BJ (cell line): ENCODE measurements at places on chromosomes 13 and 19.
A peak's percentile ranks its signal among the peaks of the same experiment; 100 is the strongest.

DNA sequence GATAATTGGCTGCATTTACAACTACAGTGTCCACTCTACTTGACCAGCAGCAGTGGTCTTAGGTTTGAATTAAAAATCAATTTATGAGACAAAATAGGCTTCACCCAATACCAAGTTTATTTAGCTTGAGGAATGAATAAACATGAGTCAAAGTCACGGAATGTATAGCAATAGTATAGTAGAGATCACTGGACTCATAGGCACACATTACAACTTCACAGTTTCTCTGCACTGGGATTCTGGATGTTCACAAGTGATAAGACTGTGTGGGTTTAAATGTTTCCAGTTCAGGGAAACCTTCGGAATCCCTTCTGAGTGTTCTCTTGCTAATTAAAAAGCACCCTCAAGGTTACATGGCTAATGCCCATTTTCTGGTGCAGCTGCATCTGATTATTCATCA lies 1064.9 kb downstream of the SLITRK5 start:
- DNase-seq: no peak

DNA sequence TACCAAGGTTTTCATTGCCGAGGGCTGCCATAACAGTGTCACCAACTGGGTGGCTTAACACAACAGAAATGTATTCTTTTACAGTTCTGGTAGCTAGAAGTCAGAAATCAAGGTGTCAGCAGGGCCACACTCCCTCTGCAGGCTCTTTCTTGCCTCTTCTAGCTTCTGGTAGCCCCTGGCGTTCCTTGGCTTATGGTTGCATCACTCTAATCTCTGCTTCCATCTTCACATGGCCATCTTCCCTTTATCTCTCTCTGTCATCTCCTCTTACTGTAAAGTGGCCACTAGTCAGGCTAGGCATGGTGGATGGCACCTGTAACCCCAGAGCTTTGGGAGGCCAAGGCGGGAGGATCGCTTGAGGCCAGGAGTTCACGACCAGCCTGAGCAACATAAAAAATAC lies 38.0 kb upstream of the MRI1 start:
- DNase-seq: no peak

DNA sequence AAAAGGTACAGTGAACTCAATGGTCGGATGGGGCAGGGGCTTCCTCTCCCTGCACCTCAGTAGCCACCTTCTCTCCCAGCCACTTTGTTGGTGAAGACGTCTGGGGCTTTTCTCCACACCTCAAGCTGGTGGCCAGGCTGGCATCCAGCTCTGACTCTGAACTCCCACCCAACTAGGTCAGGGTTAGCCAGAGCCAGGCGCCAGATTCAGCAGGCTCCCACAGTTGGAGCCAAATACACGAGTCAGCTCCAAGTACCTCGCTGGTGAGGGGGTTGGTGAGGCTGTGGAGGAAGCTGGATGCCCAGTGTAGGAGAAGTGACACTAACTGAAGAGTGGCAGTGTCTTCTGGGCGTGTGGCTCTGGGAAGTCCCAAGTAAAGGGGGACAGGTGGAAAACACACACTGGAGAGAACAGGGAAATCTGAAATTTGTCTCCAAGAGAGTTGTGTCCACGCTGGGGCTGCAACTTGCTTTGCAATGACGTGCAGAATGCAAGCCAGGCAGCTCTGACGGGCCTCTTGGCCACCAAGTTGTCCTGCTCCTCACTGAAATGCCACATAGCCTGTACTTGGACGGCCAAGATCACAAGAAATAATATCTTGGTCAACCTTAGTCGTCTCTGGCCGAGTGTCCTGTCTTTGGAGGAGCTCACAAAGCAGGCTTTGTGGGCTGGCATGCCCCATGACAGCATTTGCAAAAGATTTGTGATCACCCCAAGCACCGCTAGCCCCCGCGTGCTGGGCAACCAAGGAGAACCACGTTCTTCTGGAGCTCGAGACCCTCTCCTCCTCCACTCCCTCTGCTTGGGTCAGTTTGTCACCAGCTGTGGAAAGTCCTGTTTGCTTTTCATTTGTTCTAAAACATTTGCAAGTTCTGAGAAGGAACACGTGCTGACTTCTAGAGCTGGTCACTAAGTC lies 18.1 kb downstream of the SLC7A1 start:
- DNase-seq: no peak

DNA sequence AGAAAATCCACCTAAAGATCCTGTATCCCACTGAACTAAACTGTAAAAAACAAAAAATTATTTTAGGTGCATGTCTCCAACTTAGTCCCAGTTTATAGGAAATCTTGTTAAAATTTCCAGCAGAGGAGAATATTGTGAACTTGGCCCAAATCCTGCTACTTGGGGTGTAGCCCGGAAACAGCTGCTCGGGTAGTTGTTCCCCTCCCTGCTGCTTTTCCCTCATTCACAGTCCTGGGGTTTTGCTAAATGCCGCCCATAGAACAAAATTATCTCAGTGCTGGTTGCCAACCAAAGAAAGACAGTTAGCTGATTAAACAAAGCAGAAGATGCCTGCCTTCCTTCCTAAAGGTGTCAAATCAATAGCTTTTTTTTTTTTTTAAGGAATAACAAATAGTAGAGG lies 330.5 kb upstream of the KLF12 start:
- no peak for DNase-seq

DNA sequence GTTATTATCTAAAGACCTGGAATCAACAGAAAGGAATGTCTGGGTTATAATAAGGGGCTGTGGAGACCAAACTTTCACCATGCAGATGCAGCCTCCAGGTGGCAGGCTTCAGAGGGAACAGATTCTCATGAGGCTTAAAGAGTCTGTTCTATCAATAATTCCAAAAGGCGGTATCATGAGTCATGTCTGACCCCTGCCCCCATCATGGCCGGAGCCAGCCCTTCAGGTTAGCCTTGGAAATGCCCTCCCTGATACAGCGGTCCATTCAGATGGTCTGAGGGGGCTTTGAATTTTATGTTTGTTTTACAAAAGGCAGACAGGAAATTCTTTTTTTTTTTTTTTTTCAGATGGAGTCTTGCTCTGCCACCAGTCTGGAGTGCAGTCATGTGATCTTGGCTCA lies 21.7 kb upstream of the LAMP1 start:
- DNase-seq: no peak

- DNase-seq: no peak
Observed at GRCh38 chr13:25300861-25301346, 521 bp upstream of the NUP58 start.

GRCh38 chr19:15247107-15248014 lies 15.1 kb upstream of the EPHX3 start:
- DNase-seq: no peak

- DNase-seq: peak; percentile 11
Observed at GRCh38 chr13:73708393-73708985, 425.7 kb downstream of the KLF12 start.

- no peak for DNase-seq
Observed at GRCh38 chr19:54523403-54523802, 20.8 kb downstream of the LAIR2 start.

- DNase-seq: no peak
Observed at GRCh38 chr13:36998624-36999041, 507 bp downstream of the ALG5 start.

DNA sequence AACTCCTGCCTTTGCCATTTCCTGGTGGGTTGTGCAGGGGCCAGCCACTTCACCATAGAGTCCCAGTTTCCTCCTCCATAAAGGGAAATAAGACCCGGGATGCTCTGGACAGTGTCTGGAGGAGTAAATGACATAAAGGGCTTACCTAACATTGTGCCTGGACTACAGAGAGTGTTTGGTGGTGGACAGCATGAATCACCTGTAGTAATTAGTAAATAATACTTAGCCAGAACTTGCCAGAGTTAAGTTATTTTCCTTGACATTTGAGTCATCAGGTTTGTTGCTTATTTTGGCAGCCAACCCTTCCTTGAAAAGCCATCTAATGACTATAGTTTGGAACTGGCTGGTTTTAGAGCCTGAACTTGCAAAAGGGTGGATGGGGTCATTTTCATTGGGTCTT lies 159.2 kb downstream of the SLC7A1 start:
- peak; percentile 44 for DNase-seq

GRCh38 chr13:21045100-21045499 lies 16.3 kb downstream of the LATS2 start:
- no peak for DNase-seq

DNA sequence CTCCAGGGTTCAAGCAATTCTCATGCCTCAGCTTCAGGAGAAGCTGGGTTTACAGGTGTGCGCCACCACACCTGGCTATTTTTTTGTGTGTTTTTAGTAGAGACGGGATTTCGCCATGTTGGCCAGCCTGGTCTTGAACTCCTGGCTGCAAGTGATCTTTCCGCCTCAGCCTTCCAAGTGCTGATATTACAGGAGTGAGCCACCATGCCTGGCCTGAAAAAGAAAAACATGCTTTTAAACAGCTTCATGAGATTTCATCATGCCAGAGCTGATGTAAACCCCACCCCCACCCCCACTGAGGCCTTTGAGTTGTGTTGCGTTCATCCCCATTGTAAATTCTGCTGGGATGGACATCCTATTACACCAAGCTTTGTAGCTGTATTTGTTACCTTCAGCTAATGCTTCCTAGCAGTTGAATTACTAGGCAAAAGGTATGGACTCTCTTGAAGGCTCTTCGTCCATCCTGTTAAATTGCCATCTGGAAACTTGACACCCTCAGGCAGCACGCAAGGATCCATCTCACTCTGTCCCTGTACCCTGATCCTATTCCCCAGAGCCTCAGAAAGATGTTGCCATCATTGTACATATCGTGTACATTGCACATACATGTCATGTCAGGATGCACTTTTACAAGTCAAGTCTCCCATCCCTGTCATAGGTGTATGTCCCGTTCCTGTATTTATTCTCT lies 47.3 kb downstream of the NFIX start:
- no peak for DNase-seq

GRCh38 chr13:51152701-51153100 lies 41.6 kb upstream of the C13orf42 start:
- no peak for DNase-seq

GRCh38 chr13:43760257-43760656 lies 26.5 kb downstream of the ENOX1 start:
- DNase-seq: no peak

DNA sequence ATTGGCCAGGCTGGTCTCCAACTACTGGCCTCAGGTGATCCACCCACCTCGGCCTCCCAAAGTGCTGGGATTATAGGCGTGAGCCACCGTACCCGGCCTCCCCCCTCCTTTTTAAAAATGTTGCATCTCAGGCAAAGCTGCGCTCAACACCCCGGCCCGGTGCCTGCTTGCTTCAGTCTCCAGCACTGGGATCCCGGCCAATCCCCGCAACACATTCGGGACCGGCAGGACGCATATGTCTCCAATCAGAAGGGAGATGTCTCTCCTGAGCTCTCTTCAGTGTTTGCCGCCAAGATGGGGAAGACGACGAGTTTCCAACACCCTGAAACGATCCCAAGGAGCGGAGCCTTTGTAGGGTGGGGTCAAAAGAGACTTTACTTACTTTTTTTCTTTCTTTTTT lies 16.1 kb downstream of the GNG7 start:
- DNase-seq: no peak

- DNase-seq: no peak
Observed at GRCh38 chr13:99351772-99352171, 44.6 kb upstream of the GPR183 start.

GRCh38 chr13:24865163-24865953 lies 101.4 kb downstream of the RNF17 start:
- DNase-seq: no peak

GRCh38 chr13:110134801-110135200 lies 172.2 kb downstream of the COL4A1 start:
- no peak for DNase-seq

- peak; percentile 4 for DNase-seq
Observed at GRCh38 chr13:64397701-64398100, 2832.4 kb downstream of the PCDH9 start.

- no peak for DNase-seq
Observed at GRCh38 chr13:42484386-42484785, 89.6 kb upstream of the TNFSF11 start.

DNA sequence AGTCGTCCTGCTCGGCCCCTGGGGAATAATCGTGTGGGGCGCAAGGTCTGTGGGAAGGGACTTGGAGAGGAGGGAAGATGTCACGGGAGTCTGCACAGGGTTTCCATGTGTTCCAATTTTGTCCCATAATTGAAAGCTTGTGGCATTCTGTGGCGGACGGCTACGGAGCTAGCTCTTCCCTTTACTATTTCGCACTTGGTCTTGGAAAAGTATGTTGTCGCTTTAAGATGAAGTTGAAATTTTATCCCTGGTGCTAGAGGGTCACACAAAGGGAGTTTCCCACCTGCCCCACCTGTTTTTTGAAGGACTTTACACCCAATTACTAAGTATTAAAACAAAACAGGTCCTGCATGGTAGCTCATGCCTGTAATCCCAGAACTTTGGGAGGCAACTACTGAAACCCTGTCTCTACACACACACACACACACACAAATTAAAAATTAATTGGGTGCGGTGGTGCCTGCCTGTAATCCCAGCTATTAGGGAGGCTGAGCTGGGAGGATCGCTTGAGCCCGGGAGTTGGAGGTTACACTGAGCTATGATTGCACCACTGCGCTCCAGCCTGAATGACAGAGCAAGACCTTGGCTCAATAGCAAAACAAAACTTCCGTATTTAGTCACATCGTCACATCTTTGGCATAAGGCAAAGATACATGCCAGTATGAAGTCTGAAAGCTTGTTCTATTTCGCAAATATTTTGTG lies 967 bp upstream of the TPT1 start:
- no peak for DNase-seq

- no peak for DNase-seq
Observed at GRCh38 chr13:98065468-98065867, 77.4 kb upstream of the FARP1 start.

DNA sequence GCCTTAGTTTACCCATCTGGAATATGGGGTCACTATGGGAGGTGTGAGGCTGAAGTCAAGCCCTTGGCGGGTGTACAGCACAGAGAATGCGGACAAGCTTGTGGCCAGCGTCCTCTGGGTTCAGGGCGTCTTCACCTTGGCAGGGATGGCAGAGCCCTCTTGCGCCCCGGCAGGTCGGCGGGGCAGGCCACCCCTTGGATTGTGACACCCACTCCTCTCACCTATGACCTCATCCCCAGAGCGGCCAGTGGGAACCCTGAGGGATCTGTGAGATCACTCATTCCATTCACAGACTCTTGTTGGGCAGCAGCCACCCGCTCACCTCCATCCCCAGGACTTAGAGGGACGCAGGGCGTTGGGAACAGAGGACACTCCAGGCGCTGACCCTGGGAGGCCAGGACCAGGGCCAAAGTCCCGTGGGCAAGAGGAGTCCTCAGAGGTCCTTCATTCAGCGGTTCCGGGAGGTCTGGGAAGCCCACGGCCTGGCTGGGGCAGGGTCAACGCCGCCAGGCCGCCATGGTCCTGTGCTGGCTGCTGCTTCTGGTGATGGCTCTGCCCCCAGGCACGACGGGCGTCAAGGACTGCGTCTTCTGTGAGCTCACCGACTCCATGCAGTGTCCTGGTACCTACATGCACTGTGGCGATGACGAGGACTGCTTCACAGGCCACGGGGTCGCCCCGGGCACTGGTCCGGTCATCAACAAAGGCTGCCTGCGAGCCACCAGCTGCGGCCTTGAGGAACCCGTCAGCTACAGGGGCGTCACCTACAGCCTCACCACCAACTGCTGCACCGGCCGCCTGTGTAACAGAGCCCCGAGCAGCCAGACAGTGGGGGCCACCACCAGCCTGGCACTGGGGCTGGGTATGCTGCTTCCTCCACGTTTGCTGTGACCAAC lies at the start of gene SPACA4:
Gene SPACA4, plus strand, starts transcription at position 280 of the 896 bp plus-strand sequence. Its CDS starts 237 bp downstream, at position 517.
- no peak for DNase-seq

- DNase-seq: no peak
Observed at GRCh38 chr13:23915308-23915707, 18.0 kb upstream of the C1QTNF9B start.

GRCh38 chr19:45455707-45456499 lies 11.9 kb upstream of the FOSB start:
- DNase-seq: peak; percentile 99
